Amniotic epithelial cell (primary cell): ENCODE measurements at places on chromosomes 2 and 18.

DNA sequence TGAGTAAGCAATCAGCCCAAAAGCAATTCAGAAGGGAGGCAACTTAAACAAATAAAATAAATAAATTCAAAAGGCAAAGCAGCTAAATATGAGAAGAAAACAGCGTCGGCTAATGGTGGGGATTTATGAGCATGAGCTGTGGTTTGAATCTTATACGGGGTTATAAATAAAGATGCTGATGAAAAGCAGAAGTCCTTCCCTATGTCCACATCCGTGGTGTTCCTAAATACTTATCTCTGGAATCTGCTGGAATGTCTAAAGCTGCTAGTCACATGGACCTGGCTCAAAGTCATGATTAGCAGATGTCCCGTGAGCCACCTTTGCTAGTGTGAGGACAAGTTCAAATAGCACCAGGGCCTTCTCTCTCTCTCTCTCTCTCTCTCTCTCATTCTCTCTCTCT lies 33.8 kb downstream of the SMIM21 start:
- DNase-seq: peak; percentile 60

- no peak for DNase-seq
Observed at GRCh38 chr18:43139288-43139946, 23.9 kb upstream of the RIT2 start.

- peak; percentile 48 for DNase-seq
Observed at GRCh38 chr2:228548230-228548629, 366.7 kb upstream of the SPHKAP start.

DNA sequence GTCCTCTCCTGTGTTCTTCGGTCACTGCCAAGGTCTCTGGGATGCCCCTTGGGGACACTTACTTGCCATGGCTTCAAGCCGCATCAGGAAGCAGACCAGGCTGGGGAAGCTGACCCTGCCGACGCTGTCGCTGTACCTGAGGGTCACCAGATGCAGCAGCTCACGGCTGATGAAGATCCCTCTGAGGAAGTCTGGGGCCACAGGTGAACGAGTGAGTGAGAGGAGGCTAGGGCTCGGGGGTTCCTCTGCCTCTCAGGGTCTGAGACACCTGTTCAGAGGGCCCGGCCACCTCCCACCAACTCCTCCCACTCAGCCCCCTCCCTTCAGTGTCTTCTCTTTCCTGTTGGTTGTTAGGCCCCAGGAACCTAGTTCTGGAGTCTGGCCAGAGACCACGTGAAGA lies 74.9 kb downstream of the CAPN13 start:
- DNase-seq: no peak

DNA sequence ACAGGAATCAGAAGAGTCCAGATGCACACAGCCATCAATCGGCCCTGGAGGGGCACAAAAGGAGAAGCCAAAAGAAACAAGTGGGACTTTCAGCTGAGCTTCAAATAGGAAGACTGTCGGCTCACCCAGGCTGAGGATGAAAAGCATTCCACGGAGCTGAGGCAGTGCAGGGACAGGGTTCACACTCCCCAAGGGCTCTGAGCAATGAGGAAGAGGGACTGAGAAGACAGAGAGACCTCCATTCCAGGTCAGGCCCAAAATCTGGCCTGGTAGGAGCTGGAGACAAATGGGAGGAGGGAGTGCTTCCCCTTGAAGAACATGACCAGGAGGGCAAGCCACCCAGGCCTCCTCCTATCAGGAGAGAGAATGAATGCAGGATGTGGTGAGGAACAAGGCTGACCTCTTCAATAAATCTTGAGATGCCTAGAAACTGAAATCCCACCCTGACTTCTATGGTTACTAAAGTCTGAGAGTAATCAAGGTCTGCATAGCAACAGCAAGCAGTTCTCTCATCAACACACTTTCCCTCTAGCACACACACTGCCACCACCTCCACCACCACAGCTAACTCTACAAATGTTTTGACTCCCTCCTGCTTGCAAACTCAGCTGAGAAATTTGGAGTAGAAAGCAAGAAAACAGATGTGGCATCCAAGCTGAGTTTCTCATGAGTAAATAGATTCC lies 434.4 kb downstream of the TNS1 start:
- DNase-seq: no peak

DNA sequence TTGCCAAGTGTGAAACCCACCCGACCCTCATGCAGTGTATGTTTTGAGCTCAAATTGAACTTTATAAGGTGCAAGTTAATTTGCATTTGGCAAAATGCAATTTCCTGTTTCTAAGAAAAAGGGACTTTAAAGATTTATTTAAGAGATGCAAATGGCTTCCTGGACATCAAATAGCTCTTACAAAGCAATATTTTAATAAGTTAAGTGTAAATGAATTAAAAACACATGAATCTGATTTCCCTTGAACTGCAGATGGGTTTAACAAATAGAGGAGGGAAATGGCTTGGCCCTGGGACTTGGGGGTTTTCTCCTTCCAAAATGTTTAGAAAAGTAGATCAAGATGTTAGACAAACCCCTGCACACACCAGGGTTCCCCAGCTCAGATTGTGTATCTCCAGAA lies 116.0 kb downstream of the EN1 start:
- no peak for DNase-seq

DNA sequence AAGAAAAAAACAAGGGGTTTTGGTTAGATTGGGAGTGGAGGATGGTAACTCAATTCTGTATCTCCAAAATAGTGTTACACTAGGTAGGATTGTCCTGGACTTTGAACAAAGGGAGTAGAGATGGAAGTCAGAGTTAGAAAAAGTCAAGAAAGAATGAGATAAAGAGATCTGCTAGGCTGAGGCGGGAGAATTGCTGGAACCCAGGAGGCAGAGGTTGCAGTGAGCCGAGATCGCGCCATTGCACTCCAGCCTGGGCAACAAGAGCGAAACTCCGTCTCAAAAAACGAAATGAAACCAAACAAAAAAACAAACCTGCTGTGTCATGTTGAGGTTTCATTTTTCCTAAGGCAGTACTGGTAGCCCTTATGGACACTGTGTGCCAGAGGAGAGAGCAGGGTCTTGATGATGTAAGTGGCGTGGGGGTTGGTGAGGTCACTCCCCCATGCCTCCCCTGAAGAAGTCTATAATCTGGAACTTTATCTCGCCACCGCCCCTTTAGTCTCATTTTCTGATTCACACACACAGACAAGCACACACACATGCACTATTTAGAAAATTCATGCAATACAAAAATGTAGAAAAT lies 10.5 kb downstream of the DRC1 start:
- peak; percentile 53 for DNase-seq

DNA sequence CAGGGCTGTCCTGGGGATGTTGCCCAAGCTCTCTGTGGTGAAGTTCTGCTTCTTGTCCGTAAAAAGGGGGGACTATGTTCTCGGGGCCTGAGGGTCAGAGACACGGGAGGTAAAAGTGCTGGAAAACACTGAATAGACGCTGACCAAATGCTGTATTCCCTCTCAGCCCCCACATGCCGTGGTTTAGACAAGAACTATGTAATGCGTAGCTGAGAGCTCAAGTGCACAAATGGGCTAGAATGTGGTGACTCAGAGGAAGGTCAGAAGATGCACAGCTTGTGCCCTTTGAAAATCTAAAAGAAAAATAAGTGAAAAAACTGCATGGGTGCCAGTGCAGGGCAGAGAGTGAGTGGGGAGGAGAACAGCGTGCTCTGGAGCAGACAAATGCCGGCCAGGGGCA lies 80.3 kb upstream of the MAP4K4 start:
- DNase-seq: peak; percentile 92

GRCh38 chr2:58097025-58097424 lies 50.4 kb downstream of the VRK2 start:
- no peak for DNase-seq

DNA sequence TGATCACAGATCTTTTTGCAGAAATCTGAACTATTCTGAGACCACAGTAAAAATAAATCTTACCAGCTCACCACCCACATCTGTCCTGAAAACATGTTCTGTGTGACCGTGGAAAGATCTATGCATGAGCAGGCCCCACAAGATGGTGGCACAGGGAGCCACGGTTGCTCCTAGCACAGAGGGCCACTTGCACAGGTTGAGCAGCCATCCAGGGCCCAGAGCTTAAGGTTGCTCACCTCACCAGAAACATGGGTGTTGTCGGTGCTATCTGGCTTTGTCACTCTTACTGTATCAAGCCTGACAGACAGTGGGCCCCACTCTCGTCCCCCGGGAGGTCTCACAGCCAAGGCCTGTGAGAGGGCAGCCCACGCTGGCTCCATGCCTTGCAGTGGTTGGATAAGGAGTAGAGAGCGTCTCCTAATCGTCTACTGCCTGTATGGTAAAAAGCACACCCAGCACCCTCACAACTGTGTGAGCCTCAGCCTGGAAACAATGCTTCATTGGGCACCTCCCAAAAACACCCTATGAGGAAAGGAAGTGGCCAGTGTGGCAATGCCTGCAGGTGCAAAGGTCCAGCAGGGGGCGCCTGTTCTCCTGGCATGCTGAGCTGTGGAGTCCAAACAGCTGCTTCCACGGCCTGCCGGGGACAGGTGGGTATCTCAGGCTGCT lies 19.6 kb downstream of the TUBB6 start:
- DNase-seq: peak; percentile 71

DNA sequence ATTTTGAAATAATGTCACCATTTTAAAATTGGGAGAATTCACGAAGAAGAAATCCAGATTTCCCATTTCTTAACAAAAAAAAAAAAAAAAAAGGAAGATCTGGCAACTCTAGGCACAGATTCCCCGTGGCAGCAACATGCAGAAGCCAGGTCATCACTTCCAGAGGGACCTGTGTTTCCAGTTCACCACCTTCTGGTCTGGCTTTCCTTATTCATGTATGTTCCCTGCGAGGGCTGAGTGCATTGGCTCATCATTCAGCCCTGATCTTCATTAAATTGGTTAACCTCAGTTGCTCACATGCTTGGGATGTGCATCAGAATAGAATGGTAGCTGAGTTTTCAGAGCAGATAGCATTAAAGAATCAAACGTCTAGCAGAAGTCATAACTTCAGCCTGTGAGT lies 25.0 kb upstream of the MAP3K20 start:
- DNase-seq: no peak

DNA sequence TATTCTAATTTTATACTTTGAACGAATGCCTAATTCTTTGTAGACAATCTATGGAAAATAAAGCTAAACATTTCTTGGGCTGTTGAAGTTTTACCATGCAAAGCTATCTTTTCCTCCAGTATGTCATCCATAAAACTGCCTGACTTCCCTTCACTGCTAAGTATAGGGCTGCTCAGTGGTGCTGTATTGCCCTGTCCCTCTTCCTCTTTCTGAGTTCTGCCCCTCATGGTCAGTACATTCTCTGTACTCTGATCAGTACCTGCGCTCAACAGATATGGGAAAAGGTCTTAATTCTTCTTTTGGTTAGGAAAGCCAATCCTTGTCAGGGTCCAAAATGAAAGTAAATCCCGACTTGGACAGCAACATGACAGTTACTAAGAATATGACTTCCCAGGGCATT lies 321.9 kb downstream of the RAD51AP2 start:
- DNase-seq: no peak

DNA sequence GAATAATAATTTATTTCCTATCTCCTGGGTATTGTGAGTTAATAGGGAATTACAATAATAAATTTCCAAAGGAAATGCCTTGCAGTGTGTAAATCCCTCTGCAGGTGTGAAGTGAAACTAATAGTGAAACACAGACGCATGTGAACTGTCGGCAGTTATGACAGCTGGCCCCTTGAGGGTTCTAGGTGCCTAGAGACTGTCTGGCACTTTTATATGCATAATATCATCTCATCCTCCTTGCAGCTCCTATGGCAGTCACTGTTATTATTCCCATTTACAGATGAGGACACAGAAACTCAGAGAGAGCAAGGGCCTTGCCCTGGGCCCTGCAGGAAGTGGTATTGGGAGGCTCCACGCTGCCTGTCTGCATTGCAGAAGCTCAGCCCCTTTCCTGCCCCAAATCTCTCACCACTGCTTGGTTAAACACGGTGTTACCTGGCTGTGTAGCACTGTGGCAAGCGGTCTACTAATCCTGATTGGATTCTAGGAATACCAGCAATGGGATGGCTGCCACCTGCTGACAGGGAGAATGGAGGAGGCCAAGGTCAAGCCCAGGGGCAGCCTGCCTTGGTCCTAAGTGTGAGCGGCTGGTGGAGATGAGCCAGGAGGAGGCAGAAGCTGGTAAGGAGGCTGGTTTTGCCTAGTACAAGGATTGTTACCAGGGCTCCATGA lies 32.8 kb upstream of the ACKR3 start:
- DNase-seq: no peak

DNA sequence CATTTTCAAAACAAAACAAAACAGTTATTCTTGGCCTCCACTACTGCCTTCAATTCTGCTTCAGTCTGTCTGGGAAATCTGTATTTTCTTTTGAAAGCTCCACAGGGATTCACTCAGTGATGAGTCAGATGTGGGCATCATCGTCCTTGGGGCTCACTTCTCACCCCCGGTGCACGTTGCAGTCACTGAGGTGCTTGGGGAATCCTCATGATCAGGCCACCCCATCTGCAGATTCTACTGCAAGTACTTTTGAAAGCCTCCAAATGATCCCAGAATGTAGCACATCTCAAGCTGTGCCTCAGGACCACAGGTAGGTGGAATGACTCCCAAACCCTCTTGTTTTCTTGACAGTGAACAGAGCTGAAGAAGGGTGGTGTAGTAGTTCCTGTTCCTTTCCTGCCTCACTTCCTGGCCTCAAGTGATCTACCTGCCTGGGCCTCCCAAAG lies 34.3 kb downstream of the LPIN2 start:
- DNase-seq: peak; percentile 84

DNA sequence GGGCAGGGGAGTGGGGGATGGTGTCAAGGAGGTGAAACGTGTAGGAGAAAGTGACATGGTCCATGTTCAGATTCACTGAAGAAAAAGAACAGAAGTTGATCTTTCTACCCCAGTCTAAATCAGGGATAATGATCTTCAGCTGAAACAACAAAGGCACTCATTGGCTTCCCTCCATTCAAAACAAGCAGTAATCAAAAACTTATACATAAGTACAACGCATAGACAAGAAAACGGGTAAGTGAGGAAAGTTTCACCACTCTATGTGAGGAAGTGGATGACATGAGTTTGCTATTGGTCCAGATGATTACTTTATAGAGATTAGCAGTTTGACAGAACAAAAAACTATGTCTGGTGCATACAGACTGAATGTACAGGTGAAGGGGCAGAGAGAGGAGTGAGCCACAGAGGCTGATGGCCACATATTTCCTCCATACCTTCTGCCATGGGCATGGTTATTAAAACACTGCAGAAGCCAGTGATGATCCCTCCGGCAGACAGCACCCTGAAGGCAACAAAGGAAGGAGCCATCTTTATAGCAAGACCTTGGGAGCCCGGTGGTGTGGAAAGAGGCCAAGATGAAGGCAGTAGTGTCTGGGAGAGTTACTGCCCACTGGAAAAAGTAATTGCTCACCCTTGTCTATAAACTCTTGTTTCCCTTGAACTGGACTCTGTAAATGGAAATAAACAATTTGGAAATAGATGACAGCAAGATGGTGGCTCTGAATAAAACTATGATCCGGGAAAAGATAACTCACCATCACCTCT lies 57.7 kb downstream of the SLC25A12 start:
- no peak for DNase-seq

DNA sequence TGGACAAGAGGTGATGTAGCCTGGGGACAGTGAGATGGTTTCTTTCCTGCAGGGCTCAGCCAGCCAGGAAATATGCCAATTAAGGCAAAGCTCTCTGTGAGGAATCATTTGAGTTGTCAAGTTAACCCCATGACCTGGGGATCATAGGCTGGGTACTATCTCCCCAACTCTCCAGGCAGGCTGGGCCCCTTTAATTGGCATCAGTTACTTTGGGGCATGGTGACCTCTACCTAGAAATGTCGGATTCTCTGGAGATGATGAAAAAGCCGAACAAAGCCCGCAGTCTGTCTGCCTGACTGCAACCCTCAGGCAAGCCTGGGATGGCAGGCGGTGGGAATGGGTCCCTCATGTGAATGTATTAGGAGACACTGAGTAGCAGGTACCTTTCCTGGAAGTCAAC lies 193.5 kb upstream of the SMAD2 start:
- DNase-seq: no peak
